ENCODE measurements at places on chromosomes 1 and 21.

DNA sequence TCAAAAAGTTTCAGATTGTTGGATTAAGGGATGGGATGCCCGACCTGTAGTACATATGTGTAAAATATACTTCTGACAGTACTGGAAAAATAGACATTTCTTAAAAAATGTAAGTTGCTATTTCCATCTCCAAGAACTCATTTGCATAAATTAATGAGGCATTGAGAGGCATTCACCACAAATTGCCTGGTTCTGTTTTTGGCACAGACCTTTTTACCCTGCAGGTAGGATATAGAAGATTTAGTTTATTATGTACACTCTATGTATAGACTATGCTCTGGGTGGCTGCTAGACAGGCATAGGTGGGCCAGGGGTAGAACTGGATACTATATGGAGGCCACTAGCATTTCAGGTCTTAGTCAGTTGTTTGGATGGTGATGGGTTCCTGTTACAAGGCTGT, 8.0 kb downstream of the CCDC17 start:
- DNase-seq, result no peak

DNA sequence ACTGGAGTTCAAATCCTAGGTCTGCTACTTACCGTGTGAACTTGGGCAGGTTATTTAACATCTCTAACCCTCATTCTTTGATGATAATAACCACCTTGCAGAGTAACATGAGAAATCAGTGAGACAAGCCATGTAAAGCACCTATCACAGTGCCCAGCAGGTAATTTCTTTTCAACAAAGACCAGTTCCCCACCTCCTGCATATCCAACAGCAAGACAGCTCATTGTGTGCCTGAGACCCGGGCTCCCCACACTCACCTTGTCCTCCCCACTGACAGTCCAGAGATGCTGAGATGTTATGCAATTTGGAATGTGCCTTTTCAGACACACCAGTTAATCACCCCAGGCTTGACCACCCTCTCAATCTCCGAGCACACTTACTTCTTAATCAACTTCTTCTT, 367.6 kb upstream of the DAB1 start:
- no peak for DNase-seq

DNA sequence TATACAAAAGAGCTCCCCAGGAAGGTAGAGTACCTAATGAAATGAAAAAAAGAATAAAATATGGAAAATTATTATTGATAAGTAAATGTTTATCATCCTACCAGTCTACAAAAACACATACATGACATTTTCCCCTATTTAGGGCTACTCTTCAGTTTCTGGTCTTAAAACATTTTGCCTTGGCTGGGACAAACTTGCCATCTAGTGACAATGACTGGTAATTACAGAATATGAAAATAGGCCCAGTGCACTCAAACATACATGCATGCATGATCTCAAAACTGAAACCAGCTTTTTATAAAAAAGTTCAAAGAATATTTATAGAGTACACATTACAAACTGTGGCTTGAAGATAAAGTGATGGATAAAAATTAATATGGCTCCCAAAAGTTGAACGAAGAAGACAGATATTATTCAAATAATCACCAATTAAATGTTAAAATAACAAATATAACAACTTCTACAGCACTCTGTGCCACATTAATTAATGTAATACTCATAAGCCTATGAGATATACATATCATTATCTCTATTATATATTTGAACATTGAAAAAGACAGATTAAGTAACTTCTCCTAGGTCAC, 10.5 kb upstream of the RNPC3 start:
- DNase-seq, result no peak

DNA sequence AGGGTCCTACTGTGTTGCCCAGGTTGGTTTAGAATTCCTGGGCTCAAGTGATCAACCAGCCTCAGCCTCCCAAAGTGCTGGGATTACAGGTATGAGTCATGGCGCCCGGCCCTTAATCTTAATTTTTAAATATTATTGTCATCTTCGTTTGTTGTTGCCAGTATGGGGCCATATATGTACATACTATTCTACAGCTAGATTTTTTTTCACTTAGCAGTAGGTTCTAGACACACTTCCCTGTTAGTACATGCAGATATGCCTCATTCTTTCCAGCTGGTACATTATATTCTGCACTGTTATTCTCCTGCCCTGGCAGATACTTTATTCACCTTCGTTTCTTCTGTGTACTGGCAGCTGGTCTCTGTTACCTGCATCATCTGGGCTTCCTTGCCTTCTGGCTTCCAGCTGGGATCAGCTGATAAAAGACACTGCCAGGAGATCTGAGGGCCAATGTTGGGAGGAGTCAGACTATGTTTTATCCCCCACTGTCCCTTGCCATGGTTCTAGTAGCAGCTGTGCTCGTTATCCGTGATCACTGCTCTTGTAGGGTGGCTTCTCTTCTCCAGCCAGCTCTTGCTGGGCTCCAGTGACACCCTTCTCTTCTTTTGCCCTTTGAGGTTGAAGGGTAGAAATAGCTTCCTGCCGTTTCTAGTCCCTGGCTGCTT, 24.7 kb downstream of the ST3GAL3 start:
- no peak for DNase-seq

- DNase-seq, result no peak
Measured at GRCh38 chr1:148264374-148265276, 112.5 kb upstream of the NBPF11 start.

DNA sequence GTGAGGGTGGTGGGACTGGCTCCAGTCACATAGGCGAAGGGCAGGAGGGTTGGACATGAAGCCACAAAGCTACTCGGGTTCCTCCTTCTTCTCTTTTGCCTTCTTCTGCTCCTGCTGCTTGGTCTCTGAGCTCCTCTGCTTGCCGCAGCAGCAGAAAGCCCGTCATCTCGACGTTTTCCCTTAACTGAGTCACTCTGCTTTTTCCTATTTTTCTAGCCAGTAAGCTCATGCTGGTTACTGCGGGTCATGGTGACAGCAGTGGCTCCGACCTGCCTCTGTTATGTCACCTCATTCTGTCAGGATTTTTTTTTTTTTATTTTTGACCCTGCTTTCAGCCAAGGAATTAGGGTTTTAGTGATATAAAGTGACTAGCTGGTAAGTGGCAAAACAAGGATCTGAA, 2.6 kb upstream of the FMOD start:
- no peak for DNase-seq

- DNase-seq, result no peak
Measured at GRCh38 chr21:44483288-44484237, 28.3 kb downstream of the LRRC3 start.

- no peak for DNase-seq
Measured at GRCh38 chr1:197464044-197464443, 196.0 kb downstream of the CRB1 start.

GRCh38 chr1:193392686-193393085, 206.3 kb upstream of the B3GALT2 start:
- no peak for DNase-seq

DNA sequence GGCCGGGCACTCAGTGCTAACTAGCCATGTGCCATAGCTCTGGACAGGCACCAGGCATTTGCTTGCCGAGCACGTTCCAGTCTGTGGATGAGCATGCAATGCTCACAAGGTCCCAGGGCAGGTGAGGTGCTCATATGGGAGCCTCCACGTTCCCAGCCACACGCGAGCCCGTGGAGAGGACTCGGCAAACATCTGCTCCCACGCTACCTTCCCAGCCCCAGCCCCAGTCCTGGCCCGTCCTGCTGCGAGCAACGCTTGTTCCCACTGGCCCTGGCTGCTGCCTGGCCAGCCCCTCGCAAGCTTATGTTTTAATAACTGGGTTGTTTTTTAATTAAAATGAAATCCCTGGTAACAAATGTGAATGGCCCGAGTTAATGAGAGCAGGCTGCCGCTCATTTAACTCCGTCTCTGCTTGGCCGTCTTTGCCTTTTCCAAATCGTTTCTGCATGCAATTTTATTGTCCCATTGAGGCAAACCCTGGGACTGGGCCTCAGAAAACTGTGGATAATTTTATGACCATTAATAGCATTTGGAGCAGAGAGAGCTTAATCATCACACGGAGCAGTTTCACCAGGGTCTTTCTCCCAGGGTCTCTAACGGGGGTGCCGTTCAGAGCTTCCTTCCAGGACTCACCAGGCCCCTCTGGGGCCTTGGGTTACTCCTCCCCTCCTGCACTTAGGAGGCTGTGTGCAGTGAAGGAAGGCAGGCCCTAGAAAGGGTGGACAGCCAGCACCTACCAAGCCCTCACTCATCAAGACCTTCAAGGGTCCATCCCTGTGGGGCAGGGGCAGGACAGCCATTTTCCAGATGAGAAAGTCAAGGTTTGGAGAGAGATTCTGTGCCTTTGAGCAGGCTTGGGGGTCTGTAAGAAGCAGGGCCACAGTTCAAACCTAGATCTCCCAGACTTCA, 136.8 kb downstream of the GLIS1 start:
- no peak for DNase-seq

DNA sequence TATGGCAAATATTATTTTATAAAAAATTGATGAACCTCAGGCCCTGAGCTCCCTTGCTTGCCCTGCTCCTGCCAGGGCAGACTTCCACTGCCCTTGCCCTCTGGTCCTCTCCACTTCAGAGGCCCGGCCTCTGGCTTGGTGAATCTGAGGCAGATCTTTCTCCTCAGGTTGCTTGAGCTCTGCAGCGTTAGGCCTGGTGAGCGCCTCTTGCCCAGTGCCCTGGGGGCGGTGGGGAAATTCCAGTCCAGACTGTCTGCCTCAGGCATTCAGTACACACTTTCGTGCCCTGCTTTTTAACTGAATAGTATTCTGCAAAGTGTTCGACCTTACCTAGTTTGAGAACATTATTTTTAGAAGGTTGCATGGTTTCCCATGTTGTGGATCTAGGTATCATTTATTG, 98.2 kb downstream of the PCBP3 start:
- no peak for DNase-seq

DNA sequence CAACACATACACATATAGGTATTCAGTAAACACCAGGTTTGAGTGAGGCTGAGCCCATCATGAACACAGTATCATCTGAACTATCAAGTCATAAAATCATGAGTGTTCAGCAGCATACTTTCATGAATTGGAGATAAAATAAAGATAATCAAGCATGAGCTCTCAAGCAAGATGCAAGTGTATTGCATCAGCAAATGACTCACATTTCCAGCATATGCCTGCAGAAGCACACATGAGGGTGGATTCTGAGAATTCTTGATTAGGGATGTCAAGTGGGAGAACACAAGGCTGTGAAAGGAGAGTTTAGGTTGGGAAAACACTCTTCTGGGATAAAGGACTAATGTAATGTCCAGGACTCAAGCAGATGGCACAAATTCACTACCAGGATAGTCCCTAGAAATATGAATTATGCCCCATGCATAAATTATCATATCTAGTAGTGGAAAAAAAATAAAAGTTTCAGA, 299.2 kb downstream of the SRGAP2C start:
- no peak for DNase-seq

- DNase-seq, result peak; percentile 45
Measured at GRCh38 chr1:54800899-54801759, at the start of gene TTC22. TSS of gene TTC22 (minus strand) at chr1:54801323. CDS start at chr1:54801163, 160 bp downstream.

- DNase-seq, result no peak
Measured at GRCh38 chr1:230109895-230110667, 43.0 kb downstream of the GALNT2 start.

- DNase-seq, result no peak
Measured at GRCh38 chr1:39671433-39671792, 494 bp downstream of the NT5C1A start.

- DNase-seq, result no peak
Measured at GRCh38 chr1:62352387-62352786, 33.2 kb upstream of the KANK4 start.

DNA sequence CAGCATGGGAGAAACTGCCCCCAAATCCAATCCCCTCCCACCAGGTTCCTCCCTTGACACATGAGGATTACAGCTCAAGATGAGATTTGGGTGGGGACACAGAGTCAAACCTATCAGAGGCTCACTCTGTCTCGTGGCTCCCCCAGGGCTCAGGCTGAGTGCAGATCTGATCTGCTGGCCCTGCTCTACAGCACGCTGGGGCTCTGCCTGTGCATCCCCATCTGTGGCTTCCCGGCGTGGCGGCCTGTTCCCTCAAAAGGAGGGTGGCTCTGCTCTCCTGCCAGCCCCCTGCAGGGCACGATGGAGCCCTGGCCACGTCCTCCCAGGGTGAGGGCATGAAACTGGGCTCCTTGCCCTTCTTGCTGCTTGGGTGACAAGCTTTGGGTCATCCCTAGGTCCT, 19.8 kb upstream of the SMYD3 start:
- DNase-seq, result no peak

GRCh38 chr1:81225789-81226602, 574.7 kb upstream of the ADGRL2 start:
- DNase-seq, result no peak

DNA sequence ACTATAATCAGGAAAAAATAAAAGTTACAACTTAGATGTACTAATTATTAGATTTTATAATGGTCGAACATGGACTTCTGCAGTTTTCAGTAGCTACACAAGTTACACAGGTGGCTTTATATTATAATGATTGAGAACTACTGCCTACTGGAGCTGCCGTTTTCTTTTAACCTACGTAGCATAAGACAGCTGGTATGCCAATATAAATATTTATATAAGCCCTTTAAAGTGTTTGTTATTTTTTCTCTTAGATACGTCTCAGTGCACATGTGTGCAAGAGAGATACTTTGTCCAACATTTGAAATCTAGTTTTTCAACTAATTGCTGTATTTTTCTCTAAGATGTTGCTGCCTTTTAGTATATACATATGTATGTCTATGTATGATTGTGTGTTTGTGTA, 42.4 kb downstream of the PDC start:
- DNase-seq, result no peak

DNA sequence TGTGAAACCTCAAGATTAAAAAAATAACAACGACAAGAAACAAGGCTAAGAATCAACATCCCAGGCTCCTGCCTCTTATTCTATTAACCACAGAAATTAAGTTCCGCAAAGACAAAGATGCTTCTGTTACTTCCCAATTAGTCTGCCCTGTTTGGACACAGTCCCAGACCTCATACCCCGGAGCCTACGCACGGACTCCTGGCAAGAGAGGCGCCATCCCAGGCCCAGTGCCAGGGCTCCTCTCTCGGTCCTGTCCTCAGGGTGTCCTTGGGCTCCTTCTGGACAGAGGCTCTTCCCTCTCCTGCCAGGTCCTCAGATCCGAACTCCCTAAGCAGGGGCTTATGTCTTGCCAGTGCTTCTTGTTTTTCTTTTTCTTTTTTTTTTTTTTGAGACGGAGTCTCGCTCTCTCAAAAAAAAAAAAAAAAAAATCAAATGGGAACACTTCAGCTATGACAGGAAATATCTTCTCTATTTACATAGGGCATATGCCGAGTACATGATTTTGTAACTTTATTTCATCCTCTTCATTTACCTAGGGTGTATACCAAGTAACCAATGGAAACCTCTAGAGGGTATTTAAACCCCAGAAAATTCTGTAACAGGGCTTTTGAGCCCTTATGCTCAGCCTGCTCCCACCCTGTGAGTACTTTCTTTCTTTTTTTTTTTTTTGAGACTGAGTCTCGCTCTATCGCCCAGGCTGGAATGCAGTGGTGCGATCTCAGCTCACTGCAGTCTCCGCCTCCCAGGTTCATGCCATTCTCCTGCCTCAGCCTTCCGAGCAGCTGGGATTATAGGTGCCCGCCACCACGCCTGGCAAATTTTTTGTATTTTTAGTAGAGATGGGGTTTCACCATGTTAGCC, 11.7 kb upstream of the ENO1 start:
- DNase-seq, result no peak
